Activated naive CD8-positive, alpha-beta T cell treated with anti-CD3 and anti-CD28 coated beads, Interleukin-2, amount 10 ng/mL, durations not matched to agents 7 days and 5 days (primary cell): ENCODE measurements at places on chromosomes 2 and 18.

DNA sequence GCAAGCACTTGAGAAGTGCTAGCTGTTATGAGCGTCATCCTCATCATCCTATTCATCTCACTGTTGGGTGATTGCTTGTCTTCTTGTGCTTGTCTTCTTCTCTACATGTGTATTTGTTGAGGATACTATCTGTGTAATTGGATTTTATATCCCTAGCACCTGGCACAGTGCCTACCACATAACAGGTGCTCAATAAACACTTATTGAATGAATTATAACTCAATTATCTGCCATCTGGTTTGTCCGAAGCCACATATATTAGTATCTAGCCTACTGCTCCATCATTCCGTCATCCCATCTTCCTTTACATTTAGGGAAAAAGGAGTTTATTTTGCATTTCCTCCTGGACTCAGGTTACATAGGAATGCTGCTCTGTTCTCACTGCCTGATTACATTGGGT is 330.4 kb upstream of the ETAA1 start:
- DNase-seq = no peak

- DNase-seq = no peak
These were observed 85.9 kb upstream of the CCBE1 start for GRCh38 chr18:59783138-59783537.

GRCh38 chr2:228377533-228377932 is 196.0 kb upstream of the SPHKAP start:
- DNase-seq = no peak

GRCh38 chr2:174048243-174048642 is 83.1 kb upstream of the SP3 start:
- no peak for DNase-seq

DNA sequence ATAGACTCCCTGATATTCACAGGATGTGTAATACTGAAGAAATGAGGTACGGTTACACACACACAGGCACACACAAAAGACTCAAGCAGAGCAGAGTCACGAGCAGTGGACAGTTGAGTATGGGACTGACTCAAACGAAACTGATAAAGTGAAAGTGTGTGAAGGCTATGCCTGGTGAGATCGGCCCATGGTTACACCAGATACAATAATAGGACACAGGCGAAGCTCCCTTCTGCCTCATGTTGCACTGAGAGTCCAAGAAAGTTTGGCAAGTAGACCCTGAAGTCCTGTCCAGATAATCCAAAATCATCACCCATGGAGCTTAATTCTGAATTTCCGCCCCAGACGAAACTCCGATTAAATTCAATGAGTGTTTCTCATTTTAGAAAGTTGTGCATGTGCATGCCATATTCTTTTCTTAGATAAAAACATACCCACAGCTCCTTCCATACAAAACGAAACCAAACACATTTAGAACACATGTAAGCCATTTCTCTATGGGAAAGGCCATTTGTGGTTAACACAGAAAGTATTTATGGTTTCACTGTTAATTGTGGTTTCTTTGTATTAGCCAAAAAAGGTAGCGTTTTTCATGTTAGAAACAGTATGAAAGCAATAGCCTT is 567.6 kb downstream of the PLCL1 start:
- no peak for DNase-seq

DNA sequence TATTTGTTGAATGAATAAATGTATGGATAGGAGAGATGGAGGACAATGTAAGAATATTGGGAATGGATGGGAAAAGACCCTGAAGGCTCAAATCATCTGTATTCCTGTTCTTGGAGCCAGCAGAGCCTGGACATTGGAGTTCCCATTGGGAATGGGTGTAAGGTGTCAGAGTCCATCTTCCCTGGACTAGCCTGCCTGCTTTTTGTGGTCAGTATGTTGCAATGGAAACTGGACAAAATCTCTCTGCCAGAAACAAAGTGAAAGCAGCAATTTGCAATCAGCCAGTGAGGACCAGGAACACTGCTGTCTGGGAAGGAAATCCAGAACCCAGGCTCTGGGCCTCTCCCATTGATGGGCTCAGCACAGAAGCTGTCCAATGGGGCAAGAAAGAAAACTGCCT is 83.5 kb upstream of the SKOR2 start:
- DNase-seq = no peak

GRCh38 chr2:237866101-237866621 is 6.7 kb downstream of the RAMP1 start:
- no peak for DNase-seq

- no peak for DNase-seq
These were observed 689.8 kb downstream of the MBD2 start for GRCh38 chr18:53534695-53535094.

- DNase-seq = no peak
These were observed 240.5 kb downstream of the MREG start for GRCh38 chr2:215772634-215773563.

- no peak for DNase-seq
These were observed 67.5 kb downstream of the CDH20 start for GRCh38 chr18:61400716-61401115.

DNA sequence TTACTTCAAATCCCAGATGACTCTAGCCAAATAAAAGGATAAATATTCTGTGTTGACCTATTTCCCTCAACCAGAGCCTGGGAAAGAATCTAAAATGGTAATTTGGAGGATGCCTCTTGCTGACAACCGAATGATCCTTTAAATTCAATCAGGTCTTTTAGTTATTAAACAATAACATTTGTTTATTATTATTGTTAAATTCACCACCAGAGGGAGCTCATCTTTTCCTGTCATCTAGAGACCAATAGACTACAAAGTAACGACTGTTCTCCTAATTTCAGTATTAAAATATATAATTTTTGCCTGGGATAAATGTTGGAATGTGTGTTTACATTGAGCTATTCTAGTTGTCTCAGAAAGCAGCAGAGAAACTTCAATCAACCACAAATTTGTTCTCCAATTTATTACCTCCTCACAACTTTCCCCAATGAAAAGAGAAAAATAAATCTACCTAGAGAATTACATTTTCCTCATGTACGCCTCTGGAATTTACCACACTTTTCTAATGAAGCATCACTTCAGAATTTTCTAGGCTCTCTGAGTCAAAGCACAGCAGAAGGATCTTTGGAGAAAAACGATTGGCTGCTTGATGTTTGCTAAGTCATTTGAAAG is 142.7 kb downstream of the SCG2 start:
- no peak for DNase-seq

DNA sequence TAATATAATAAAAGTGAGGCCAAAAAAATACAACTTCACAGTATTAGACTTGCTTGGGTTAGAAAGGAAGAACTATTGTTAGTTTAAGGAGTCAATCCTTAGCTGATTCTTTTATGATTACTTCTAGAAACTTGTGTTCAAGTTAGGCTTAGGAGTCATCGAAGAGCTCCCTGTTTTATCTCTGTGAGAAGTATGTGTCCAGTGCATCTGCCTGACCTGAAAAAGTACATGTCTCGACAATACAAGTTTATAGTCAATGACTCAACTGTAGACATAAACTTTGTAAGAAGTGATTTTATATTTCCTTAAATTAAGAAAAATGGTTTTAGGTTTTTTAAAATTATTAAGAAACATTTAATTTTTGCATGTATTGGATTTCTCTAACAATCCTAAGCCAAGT is 571.2 kb downstream of the ZEB2 start:
- DNase-seq = no peak

DNA sequence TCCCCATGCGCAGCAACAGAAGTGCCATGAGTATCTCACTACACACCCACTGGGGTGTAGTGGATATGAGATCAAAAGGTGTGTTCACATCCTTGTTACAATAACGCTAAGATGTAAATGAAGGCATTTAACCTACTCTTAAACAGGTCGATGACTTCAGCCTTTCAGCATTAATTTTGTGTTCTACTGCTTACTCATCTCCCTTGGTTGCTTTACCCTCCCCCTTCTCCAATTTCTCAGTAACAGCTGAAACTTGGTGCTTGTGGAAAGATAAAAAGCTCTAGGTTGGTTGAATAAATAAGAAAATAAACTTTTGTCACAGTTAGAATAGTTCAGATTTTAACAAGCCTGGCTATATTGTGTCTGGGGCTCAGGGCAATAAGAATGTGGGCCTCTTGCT is 147.5 kb upstream of the SESTD1 start:
- no peak for DNase-seq

DNA sequence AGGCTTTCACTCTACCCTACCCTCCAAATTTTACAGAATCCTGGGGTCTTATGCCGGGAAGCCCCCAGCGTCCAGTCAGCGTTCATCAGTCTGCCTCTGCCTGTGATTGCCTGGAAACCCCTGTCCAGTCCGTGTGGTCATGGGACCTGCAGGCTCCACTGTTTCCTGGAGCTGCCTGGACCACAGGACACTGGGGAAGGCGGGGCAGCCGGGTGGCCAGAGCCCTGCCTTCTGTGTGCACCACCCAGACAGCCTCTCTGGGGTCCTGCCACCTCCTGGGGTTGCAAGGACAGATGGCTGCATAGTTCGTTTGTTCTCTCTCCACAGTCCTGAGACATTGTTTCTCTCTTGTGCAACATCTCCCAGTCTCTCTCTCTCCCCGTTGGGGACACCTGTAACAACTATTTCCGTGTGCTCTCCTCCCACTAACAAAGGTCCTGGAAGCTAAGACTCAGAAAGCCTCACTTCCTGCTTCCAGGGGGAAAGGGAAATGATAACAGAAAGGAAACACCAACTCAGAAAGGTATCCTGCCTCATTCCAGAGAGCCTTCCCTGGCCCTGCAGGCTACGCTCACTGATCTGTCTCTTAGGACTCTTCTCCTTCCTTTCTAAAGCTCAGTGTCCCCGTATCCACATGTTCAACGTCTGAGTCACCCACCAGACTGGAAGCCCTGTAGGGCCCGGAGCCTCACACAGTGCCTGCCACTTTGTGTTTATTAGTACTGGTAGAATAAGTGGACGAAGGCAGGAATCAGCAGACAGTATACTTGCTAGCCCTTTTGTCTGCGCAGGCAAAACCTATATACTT is 192.8 kb upstream of the RAB12 start:
- DNase-seq = no peak

GRCh38 chr2:65231121-65231520 is 3.5 kb downstream of the ACTR2 start:
- DNase-seq = no peak

DNA sequence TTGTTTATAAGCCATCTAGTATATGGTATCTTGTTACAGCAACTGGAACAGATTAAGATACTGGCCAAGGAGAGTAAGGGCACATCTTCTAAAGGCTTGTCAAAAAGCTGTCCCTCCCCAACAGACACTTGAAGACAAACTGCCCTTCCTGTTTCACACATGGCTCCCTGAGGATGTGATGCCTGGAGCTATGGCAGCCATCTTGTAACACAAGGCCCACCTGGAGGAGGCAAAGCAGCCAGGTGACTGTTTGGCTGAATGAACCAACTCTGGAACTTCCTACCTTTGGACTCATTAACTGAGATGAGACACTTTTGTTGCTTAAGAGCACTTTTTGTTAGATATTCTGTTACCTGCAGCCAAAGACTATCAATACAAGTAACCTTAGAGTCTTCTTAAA is 54.4 kb downstream of the SNORC start:
- DNase-seq = no peak

GRCh38 chr2:85593023-85593422 is 2.5 kb upstream of the RNF181 start:
- no peak for DNase-seq

DNA sequence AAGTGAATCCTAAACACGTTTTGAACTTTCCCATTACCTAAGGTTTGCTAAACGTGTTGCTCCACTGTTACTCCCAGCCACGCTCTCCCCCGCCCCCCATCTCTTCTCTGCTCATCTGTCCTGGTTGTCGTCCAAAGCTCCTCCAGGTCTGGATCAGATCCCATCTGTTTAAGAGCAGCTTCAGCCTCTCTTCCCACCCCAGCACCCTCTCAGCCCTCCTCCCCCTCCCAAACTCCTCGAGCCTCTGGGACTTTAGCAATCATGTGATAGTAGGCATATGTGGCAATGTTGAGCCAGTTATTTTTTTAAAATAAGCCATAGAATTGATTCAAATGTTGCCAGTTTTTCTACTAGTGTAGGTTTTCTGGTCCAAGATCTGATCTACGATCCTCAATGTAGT is 20.0 kb upstream of the LPIN1 start:
- no peak for DNase-seq

DNA sequence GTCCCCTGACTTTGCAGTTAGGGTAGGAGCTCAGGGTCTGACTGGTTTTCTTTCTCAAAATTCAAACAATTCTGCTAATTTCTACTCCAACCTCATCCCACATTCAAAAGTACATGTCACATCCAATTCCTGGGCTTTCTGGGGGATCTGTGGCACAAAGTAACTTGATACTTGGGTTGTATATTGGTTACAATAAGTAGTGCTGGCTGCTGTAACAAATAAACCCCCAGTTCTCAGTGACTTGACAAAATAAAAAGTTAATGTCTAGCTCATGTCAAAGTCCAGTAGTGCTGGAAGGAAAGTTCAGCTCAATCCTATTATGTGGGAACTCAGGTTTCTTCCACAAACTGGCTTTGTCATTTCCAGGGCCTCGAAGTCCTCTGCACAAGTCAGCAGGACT is 23.1 kb downstream of the LGALSL start:
- DNase-seq = no peak

- no peak for DNase-seq
These were observed 152.8 kb upstream of the ACAA2 start for GRCh38 chr18:49966090-49966489.

- DNase-seq = no peak
These were observed 515.6 kb downstream of the ERBB4 start for GRCh38 chr2:212022966-212023365.

DNA sequence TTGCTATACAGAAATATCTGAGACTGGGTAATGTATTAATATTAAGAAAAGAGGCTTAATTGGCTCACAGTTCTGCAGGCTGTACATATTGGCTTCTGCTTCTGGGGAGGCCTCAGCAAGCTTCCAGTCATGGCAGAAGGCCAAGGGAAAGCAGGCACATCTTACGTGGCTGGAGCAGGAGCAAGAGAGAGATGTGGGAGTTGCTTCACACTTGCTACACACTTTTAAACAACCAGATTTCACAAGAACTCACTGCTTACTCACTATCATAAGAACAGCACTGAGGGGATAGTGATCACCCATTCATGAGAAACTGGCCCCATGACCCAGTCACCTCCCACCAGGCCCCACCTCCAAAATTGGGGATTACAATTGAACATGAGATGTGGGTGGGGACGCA is 50.6 kb downstream of the MAPRE2 start:
- DNase-seq = no peak

DNA sequence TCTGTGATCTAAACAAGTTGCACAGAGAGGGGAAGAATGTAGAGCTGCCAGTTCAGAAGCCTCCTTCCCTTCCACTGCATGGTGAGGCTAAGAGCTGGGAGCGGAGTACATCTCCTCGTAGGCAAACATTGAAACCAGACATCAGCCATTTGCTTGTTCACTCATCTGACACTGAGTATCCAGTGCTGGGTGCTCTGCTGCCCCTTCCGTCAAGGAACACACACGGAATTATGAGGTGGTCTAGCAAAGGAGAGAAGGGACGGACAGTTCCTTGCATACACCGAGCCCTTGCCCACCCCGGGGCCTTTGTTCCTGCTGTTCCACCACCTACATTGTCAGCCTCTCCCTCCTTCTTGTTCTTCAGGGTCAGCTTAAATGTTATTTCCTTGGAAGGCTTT is 44.6 kb downstream of the SLC4A1AP start:
- DNase-seq = no peak
